ENCODE measurements at places on chromosomes 3 and 15.

GRCh38 chr3:125214738-125215137 is 2.2 kb upstream of the SLC12A8 start:
- no peak for DNase-seq

DNA sequence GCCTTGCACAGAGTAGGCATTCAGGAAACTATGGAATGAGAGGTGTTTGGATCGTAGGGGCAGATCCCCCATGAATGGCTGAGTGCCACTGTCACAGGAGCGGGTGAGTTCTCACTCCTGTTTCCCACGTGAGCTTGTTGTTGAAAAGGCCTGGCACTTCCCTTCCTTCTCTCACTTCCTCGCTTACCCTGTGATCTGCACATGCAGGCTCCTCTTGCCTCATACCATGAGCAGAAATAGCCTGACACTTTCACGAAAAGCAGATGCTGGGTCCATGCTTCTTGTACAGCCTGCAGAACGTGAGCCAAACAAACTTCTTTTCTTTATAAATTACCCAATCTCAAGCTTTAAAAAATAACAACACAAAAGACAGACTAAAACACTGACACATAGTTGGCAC is 55.4 kb downstream of the AGBL1 start:
- DNase-seq = no peak

DNA sequence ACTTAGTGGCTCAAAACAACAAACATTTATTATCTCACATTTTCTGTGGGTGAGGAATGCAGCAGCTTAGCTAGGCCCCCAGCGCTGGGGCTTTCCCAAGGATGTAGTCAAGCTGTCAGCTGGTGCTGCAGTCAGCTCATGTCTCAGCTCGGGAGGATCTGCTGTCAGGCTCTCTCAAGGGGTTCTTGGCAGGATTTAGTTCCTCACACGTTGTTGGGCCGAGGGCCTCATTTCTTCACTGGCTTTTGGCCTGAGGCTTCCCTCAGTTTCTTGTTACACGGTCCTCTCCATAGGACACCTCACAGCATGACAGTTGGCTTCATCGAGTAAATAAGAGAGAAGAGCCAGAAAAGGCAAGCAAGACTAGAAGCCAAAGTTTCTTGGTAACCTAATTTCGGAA is 13.7 kb upstream of the U2SURP start:
- no peak for DNase-seq

DNA sequence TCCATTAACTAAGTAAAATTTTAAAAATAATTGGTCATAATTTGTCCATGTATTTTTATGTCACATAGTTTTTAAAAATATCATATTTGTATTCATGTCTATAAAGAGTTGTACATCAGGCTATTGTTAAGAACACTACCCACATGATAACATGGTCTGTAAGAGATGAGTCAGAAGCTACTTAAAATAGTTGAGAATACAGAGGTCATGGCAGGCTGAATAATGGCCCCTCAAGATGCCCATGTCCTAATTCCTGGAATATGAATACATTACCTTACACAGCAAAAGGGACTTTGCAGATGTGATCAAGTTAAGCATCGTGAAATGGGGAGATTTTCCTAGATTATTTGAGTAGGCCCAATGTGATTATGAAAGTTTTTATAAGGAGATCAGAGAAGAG is 782.9 kb upstream of the GOLIM4 start:
- DNase-seq = no peak

- no peak for DNase-seq
These were observed 5.8 kb downstream of the MYO9A start for GRCh38 chr15:72112116-72112515.

- DNase-seq = no peak
These were observed 9.6 kb upstream of the NTRK3 start for GRCh38 chr15:88266170-88266569.

GRCh38 chr3:53628536-53629401 is 134.4 kb downstream of the CACNA1D start:
- no peak for DNase-seq

- DNase-seq = no peak
These were observed 89.6 kb downstream of the CHST2 start for GRCh38 chr3:143208976-143209714.

DNA sequence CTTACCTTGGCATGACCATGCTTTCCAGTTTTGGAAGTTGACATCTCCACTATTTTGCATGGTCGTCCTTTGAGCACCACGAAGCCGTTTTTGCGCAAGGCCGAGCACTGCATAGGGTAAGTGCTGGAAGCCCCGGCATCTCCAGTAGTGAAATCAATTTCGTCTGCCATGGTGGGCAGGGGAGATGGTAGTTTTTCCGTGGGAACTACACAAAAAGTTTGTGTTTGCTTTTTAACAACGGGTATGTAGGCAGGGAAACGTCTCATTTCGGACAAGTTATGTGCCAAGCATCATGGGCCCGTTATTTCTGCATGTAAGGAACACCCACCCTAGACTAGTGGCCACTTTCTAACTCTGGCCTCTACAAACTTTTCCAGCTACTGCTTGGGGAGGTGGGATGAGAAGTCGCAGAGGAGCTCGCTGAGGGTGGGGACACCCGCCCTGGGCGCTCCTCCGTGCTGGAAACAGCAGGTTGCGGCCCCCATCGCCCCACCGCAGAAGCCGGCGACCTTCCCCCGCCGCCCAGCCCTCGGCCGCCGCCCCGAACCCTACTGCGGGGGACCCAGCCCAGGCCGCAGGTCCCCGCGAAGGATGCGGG is 701 bp downstream of the EIF5A2 start:
- no peak for DNase-seq

DNA sequence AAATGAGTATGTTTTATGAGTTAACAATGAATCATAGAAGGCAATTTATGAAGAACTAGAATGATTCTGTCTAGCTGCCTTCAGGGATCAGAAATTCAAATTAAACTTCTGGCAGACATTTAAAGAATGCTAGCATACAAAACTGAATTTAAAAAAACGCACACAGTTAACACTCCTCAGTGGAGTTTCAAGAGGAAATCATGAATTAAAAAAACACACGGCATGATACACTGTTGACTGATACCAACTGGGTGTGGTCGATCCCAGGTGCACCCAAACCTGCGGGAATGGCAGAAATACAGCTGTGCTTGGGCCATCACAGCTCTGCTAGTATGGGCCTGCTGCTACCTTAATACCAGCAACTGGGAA is 526.0 kb downstream of the FOXP1 start:
- no peak for DNase-seq

DNA sequence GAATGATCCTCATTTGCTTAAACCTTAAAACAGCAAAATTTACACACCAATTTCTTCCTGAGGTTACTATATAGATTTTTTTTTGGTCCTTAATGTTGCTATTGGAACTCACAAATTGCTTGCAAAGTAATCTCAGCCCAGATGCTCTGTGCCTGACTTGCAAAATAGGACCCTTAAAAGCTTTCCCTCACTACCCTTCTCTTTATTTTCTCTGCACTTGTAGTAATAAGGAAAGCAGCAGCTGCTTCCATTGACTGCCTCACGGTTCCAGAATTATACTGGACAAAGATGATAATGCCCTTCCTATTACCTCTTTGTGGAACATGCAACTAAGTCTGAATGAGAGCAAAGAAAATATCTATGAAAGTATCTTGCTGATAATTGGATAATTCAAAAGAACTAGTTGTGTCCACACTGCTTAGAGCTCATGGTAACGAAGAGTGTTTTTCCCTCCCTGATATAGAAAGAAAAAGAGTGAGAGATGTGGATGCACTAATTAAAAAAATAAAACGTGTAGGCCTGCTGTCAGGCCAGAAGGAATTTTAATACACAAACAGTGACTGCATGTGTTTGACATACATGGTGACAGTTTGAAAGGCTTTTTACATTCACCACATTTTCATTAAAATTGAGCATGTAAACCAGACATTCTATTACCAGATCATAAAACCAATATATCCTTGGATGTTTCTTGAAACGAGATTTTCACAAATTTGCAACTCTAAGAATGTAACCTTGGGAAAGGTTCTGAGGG is 783.1 kb downstream of the GBE1 start:
- DNase-seq = peak; percentile 54

GRCh38 chr3:29099296-29099695 is 181.6 kb upstream of the RBMS3 start:
- no peak for DNase-seq

GRCh38 chr15:72229076-72229946 is 1.7 kb downstream of the PKM start:
- no peak for DNase-seq

GRCh38 chr15:101308604-101309435 is 13.8 kb upstream of the SNRPA1 start:
- DNase-seq = no peak

DNA sequence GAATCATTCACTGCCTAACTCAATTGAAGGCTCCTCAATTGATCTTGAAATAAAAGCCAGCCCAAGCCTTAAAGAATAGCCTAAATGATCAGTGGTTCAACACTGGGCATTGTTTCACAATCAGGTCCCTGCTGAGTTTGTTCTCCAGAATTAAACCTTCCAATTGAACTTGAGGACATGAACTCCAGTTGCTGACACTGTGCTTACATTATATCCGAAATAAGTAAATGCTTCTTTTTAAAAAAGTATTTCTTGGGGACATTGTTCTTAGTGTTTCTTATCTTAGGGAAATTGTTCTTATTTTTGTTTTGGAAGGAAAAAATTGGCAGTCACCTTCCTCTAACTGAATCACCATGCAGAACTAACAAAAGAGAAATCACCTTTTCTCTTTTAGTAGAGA is 450.2 kb downstream of the RBMS3 start:
- no peak for DNase-seq

- no peak for DNase-seq
These were observed 287.3 kb downstream of the UBE2E2 start for GRCh38 chr3:23490459-23490858.

- DNase-seq = no peak
These were observed 12.1 kb downstream of the SEC22C start for GRCh38 chr3:42569593-42570142.
